ENCODE measurements at places on chromosomes 3 and 15. TPM values are rescaled to one million over a fixed set of nuclear protein-coding genes. Genes with fewer than 3 reads are reported as not detected.

Gene CLEC3B
- not detected for polyA plus RNA-seq

Gene HTD2
- 10.5 TPM for polyA plus RNA-seq

Gene NRG4
- polyA plus RNA-seq, result 0.96 TPM

Gene ACTRT3
- 2.9 TPM for polyA plus RNA-seq

Gene PAQR5
- 0.06 TPM for polyA plus RNA-seq

Gene RTP4
- 0.38 TPM for polyA plus RNA-seq

Gene MYO5A
- polyA plus RNA-seq, result 56.9 TPM

Gene ANKRD34C
- not detected for polyA plus RNA-seq

Gene SEMA3G
- polyA plus RNA-seq, result 0.14 TPM

Gene PLA2G4B
- 8.6 TPM for polyA plus RNA-seq

Gene ITPKA
- polyA plus RNA-seq, result not detected

Gene SLC22A13
- 0.54 TPM for polyA plus RNA-seq

Gene ALCAM
- polyA plus RNA-seq, result 71.3 TPM

Gene SPSB4
- not detected for polyA plus RNA-seq

Gene GALNT15
- not detected for polyA plus RNA-seq

Gene PIGZ
- polyA plus RNA-seq, result 1.5 TPM

Gene BOC
- 9.3 TPM for polyA plus RNA-seq

GRCh38 chr3:123019591-123019990, 8.0 kb downstream of the SEMA5B start:
- DNase-seq, result no peak

GRCh38 chr3:190825386-190826016, 37.0 kb downstream of the GMNC start:
- DNase-seq, result no peak

- DNase-seq, result no peak
These were observed 12.4 kb downstream of the TPM1 start for GRCh38 chr15:63054985-63055384.

- no peak for DNase-seq
These were observed 47.9 kb upstream of the LIPC start for GRCh38 chr15:58383876-58384275.

DNA sequence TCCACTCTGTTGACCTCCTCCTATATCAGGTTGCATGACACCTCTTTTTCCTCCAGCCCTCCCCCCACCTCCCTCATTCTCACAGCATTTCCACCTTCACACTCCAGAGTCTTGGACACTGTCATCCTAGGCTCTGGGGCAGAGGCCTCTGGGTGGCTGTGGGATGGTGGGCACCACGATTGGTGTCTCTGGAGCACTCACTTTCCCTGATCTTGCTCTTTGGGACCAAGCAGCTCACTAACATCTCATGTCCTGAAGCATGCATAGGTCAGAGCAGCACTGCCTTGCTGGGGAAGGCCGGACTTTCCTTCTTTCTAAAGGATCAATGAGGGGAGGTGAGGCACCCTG, 14.9 kb downstream of the ZBTB47 start:
- DNase-seq, result no peak

DNA sequence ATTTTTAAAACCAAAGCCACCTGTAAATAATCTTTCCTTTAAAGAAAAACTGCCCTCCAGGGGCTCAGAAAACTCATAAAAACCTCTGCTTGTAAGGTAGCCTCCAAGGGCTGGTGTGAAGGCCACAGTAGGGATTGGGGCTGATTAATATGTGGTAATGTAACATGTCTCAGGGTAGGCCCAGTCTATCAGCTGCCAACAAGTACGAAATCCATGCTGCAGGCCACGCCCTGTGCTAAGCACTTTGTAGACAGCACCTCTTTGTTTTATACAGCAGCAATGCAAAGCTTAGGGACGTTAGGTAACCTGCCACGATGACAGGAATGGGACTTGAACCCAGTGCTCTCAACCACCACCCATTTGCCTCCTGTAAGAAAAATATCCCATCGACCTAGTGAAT, 65.6 kb upstream of the PRICKLE2 start:
- DNase-seq, result no peak

DNA sequence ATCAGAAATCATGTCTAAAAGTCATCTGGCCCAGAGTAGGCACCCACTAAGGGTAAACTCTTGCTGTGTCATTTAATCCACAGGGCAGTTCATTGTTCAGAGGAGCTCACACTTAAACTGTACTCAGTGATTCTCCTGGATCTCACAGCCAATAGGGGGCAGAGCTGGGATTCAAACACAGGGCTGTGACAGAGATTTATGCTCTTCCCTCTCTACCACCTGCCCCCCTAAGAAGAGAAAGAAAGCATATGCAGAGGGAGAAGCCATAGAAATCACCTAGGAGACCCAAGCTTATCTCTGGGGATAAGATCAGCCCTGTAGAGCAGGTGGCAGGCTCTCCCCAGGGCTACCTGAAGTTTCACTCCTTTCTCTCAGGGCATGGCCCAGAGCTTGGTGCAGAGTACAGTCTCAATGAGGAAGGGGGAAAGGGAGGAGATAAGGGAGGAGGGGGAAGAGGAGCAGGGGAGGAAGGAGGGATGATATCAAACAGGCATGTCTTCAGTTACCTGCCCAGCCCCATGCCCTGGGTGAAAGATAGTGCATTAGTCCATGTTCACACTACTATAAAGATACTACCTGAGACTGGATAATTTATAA, 51.8 kb upstream of the ADPGK start:
- DNase-seq, result no peak

DNA sequence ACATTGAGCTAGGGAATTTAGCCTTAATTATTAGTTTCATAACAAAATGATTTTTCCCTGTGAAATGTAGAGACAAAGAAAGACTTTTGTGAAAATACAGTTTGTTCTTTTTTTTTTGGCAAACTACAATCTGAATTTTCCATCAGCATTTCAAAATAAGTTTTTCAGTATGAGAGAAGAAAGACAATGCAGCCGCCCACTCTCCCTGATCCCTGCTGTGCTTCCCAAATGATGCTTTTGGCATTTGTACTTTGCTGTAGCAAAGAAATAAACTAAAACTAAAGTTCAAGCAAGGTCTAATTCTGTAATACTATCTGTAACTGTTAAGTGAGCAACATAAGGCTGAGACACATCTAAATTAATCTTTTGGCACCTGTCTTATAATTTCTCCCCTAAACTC, 782.2 kb downstream of the VGLL3 start:
- DNase-seq, result no peak

- peak; percentile 7 for DNase-seq
These were observed 467.4 kb upstream of the DPPA4 start for GRCh38 chr3:109804697-109805096.

DNA sequence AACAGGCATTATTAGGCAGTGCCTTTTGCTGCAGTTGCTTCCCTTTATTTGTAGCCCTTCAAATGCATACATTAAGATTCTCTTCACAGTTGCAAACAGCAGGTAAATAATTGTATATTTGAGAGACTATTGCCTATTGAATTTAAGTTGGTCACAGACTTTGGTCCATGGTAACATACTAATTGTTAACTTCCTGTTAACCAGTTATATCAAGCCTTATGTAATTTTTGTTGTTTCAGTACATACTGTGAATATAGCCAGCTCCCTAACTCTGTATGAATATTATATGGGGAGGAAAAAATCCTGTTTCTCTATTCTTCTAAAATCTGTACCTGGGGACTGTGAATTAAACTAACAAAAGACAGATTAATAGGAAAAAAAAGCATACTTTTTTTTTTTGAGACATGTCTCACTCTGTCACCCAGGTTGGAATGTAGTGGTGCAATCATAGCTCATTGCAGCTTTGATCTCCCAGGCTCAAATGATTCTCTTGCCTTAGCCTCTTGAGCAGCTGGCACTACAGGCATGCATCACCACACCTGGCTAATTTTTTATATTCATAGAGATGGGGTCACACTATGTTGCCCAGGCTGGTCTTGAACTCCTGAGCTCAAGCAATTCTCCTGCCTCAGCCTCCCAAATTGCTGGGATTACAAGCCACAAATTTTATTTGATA, 53.2 kb downstream of the CHL1 start:
- DNase-seq, result no peak

DNA sequence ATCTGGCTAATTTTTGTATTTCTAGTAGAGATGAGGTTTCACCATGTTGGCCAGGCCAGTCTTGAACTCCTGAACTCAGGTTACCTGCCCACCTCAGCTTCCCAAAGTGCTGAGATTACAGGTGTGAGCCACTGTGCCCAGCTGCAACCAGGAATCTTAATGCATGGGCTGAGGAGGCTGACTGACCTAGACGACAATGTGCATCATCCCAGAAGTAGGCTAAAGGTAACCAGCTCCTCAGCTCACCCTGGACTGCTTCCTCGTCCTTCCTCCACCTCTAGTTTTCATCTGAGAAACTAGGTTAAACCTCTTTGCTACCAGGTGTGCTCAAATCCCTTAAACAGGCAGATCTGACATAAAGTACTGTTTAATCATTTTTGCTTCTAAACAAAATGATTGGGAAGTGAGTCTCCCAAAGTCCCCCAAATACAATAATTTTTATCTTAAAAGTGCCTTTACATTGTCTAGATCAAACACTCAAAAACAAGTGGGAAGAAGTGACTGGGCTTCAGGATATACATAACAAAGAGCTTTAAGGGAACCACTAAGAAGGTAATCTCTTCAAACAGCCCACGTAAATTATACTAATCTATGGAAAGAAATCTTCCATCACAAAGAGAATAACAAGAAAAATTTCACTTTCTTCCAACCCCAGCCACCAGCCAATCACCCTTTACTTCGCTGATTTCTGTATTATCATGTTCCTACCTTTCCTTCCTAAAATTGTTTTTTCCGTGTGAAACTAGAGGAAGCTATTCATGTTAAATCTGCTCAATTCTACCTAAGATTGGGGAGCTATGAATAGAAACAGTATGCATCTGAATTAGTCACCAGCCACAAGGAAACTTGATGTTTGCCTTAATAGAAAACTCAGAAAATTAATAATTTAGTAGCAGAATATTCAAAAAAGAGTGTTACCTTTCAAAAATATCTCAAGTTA, 34.7 kb downstream of the IGF2BP2 start:
- DNase-seq, result no peak

DNA sequence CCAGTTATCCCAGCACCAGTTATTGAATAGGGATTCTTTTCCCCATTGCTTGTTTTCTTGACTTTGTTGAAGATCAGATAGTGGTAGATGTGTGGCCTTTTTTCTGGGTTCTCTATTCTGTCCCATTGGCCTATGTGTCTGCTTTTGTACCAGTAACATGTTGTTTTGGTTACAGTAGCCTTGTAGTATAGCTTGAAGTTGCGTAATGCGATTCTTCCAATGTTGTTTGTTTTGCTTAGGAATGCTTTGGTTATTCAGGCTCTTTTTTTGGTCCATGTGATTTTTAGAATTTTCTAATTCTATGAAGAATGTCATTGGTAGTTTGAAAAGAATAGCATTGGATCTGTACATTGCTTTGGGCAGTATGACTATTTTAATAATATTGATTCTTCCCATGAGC, 94.3 kb upstream of the CHMP2B start:
- no peak for DNase-seq

- no peak for DNase-seq
These were observed 28.4 kb downstream of the CHDH start for GRCh38 chr3:53817809-53818208.

DNA sequence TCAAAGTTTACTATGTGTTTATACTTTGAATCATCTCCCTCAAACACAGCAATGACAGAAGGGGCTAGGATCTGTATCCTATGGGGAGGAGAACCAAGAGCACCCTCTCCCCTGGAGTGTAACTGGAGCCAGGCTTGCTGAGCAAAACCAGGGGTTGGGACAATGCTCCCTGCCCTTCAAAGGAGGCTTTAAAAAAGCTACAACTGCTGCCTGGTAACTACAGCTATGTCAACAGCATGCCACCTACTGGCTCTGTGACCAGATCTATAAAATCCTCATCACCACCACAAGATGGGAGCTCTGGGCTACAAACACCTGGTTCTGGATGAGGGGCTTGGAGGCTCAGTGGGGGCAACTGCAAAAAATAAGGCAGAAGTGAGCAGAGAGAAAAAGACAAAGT, 61.9 kb downstream of the ANO10 start:
- no peak for DNase-seq

DNA sequence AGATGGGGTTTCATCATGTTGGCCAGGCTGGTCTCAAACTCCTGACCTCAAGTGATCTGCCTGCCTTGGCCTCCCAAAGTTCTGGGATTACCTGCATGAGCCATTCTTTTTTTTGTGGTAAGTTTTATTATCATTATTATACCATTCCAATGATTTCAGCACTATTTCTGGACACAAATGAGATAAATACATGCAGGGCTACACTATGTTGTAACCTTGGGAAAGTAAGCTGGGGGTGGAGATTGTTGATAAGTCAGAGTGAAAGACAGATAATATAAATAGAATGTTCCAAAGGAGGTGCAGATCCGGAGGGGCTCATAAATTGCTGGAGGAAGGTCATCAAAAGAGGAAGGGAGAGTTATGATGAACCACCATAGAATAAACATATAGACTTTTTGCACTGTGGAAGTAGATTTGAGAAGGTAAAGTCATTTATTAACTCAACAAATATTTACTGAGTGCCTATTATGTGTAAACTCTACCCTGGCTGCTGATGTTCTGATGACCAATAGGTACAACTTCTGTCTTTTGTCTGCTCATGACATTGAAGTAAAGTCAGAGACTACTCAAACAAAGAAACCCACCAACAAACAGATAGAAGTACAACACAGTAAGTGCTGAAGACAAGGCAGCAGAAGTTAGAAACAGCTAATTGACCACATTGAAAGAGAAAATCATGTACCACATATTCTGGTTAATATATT, 478.9 kb upstream of the GOLIM4 start:
- DNase-seq, result no peak

DNA sequence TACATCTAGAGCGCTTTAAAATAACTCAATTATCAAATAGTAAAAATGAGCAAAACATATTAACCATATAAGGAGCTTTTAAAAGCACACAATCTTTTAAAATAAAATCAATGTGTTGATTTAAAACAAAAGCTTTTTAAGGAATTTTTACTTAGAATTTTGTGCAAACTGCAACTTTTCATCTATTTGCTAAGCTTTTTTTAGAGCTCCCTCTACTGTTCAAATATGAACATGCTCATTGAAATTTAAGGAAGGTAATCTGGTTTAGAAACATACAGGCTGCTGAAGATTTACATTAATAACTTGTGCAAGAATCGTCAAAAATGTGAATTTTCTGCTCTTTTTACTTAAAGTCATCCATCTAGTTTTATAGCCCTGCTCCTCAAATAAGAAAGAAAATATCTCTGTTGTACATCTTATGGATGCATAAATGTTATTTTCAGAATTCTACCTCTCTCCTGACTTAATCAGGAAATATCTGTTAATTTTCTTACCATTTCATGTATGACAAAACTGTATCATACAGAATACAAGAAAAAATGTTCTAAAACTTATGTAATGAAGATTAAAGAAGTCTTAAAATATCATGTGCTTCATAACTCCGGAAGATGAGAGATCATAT, 469.4 kb upstream of the ROBO2 start:
- no peak for DNase-seq

DNA sequence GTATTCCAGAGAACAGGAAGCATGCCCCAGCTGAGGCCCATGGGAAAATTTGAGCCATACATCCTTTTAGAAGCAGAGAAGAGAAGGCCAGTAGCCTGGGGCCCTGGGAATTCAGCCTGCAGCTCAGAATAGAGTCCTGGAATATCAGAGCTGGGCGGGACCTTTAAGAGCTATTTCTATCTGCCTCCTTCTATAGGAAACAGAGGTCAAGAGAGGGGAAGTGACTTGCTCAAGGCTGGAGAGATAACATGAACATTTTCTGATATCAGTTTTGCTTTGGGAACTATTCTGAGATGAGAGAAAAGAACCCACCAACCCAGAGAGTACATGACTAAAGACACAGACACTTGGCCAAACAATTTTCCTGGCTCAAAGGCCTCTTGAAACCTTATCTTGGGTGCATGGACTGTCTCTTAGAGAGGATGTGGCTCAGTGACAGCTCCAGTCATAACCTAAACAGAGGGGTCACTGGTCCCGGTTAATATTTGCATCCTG, 26.0 kb downstream of the MASP1 start:
- no peak for DNase-seq

GRCh38 chr3:156558389-156558788, 3.5 kb upstream of the SSR3 start:
- no peak for DNase-seq
